ENCODE measurements at places on chromosomes 2 and 18. TPM values are rescaled to one million over a fixed set of nuclear protein-coding genes. Genes with fewer than 3 reads are reported as not detected.

- no peak for DNase-seq
Measured at GRCh38 chr2:210541290-210541902, 15.0 kb upstream of the CPS1 start.

DNA sequence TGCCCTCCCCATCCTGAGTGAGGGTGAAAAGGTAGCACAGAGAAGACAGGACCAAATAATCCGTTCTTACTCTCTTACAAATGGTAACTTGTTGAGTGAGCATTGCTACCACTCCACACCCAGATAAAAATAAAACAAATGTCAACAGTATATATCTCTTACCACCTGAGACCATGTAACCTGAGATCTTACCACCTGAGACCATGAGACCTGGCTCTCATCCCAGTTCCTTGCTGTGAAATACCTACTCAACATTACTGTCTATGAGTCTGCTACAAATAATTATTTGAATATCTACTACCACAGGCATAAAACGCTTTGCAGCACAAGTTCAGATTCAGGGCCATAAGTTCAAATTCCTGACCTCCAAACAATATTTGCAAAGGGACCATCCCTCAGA, 234.7 kb downstream of the C1D start:
- no peak for DNase-seq

- DNase-seq = no peak
Measured at GRCh38 chr2:169260246-169260645, 102.1 kb downstream of the LRP2 start.

- DNase-seq = no peak
Measured at GRCh38 chr2:3868012-3868805, 164.8 kb downstream of the DCDC2C start.

DNA sequence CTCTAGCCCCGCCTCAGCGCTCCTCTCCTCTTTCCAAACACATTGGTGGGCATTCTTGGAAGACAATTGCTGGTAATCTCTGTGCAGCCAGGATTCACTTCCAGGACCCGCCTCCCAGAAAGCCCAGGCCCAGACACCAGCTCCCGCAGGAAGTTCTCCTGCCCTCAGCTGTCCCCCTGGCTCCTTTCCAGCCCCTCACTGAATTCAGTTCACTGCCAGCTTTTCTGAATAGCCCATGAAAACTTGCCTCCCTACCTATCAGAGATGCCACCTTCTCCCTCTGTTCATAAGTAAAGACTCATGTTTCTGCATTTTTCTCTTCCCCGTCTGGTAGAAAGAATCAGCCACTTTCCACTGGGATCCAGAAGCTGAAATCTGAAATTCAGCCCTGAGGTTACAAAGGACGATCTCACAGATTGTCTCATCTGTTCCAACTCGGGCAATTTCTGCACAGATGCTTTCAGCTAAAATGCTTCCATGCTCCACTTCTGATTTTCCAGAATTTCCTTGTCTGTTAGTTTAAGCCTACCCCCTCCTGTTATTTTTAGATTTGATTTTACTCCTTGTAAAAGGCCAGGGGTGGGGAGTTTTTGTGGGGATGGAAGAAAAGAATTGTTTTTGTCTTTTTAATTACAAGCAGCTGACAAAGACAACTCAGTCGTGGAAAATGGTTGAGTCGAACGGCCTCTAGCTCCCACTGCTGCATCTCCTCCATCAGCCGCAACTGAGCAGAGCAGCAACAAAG, 98.1 kb downstream of the SP3 start:
- DNase-seq = no peak

DNA sequence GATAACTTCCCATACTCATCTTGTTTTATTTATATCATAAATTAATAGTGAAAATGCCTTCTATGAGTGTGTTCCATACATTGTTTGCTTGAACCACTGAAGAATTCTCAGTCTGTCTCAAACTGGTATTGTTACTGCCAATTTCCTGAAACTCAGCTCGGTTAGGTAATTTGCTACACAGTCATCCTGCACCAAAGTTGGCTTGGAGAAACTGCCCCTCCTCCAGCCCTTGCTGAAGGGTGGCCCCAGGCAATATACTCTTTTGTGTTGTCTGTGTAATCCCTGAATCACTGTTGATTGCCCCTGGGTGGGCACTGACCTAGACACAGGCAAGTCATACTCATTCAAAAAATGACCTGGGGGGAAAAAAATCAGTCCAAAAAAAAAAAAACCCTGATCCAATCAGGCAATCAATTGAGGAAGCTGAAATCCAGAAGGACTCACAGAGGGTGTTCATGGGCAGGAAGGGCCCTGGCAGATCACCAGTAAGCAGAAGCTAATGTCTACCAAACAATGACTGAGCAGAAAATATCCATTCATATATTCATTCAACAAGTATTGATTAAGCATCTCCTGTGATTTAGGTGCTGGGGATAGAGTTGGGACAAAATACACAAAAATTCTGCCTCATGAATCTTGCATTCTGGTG, 3.8 kb upstream of the SESTD1 start:
- peak; percentile 18 for DNase-seq

DNA sequence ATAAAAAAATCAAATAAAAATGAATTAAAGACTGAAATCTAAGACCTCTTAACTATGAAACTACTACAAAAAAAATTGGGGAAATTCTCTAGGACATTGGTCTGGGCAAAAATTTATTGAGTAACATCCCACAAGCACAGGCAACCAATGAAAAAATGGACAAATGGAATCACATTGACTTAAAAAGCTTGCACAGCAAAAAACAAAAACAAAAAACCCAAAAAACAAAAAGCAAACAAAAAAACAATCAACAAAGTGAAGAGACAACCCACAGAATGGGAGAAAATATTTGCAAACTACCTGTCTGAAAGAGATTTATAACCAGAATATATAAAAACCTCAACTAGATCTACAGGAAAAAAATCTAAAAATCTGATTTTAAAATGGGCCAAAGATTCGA, 63.4 kb upstream of the CHN1 start:
- no peak for DNase-seq

- no peak for DNase-seq
Measured at GRCh38 chr2:133599811-133600210, 31.5 kb upstream of the NCKAP5 start.

Gene NABP1
- total RNA-seq = 53.0 TPM

Gene C2orf72
- 2.6 TPM for total RNA-seq

Gene GKN2
- total RNA-seq = 0.24 TPM

Gene SATB2
- total RNA-seq = 8.8 TPM

Measured in A172 (cell line).